AG08396 (cell line): ENCODE measurements at places on chromosomes 1 and 21.
A peak's percentile ranks its signal among the peaks of the same experiment; 100 is the strongest.

DNA sequence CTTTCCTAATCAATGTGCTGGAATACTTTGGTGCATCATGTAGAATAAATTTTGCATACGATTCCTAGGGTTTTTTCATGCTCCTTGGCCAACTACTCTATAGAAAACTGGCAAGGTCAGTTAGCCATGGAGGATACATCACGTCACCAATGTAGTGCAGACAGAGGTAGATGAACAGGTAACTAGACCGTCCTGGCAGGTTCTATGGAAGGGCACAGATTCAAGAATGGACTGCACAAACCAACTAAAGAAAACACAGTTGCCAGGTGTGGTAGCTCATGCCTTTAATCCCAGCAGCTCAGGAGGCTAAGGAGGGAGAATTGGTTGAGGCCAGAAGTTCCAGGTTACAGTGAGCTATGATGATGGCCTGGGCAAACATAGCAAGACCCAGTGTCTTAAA, 9.9 kb downstream of the MTF1 start:
- no peak for DNase-seq

DNA sequence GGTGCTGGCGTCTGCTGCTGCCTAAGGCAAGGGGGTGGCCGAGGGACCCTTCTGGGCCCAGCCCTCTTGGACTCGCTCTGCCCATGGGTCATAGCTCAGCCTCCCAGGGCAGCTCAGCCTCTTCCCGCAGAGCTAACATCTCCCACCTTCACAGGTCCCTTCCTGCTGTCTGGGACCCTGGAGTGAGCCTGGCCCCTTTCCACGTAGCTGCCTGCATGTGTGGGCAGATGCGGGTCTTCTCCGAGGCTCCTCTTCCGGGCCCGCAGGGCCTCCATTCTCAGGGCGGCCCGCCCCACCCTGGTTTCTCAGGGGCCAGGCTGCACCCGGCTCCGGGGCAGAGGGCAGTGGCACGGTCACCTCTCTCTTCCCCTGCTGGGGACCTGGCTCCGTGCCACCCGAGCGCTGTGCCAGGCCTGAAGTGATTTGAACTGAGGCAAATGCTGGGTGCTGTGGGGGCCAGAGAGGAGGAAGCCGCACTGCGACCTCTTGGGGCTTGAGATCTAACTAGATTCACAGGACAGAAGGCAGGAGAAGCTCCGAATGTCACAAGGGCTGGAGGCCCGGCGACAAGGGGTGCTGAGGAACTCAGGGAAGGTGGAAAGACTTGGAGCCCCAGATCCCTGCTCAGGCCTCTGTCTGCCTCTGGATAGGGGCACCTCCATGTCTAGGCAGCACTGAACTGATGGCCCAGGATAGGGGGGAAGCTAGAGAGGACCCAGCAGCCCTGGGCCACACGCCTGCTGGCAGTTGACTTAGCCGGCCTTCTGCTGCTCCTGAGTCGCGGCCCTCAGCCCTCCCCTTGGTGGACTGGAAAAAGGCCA, 40.7 kb downstream of the COQ8A start:
- no peak for DNase-seq

GRCh38 chr1:43304314-43304681, 3.5 kb downstream of the TIE1 start:
- DNase-seq: no peak

DNA sequence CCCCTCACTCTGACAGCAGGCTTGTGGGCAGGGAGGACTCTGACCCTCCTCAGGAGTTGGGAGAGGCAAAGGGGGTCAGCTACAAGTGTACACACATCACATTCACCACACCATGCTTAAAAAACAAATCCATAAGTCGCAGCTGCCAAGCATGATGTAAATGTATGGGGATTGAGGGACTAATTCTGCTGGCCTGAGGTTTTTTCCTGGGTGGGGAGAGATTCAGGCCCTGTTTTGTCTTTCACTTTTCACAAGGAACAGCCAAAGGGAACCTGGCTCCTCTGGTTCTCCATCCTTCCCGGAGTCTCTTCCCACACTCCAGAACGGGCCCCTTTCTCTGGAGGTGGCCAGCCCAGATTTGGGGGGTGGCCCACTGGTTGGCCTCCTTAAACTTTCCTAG, 1.3 kb upstream of the MTARC2 start:
- DNase-seq: no peak

- no peak for DNase-seq
Measured at GRCh38 chr1:153606194-153606593, 6.7 kb downstream of the S100A16 start.

DNA sequence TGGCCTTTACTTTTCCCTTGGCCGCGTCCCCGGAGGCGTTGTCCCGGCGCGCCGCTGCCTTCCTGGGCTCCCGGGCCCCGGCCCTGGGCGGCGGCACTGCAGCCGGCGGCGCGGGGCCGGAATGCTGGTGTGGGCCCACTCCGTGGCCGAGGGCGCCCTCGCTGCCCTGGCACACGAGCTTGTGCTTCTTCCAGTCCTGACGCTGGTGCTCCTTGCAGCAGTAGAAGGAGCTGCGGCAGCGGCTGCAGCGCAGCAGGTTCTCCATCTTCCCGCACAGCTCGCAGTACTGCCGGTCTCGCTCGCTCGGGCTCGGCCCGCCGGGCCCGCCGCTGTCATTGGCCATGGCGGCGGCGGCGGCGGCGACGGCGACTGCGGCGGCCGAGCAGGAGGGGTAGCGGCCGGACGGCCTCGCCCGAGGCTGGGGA, 529 bp downstream of the EGLN1 start:
- peak; percentile 48 for DNase-seq

GRCh38 chr1:151176514-151177045, 799 bp upstream of the TMOD4 start:
- no peak for DNase-seq

GRCh38 chr1:93061895-93062792, 16.9 kb upstream of the MTF2 start:
- DNase-seq: peak; percentile 26

- no peak for DNase-seq
Measured at GRCh38 chr1:152884085-152884484, 6.0 kb downstream of the SMCP start.

GRCh38 chr1:11925938-11926292, 312 bp downstream of the KIAA2013 start:
- DNase-seq: no peak
